ENCODE measurements at places on chromosomes 6 and 20.

DNA sequence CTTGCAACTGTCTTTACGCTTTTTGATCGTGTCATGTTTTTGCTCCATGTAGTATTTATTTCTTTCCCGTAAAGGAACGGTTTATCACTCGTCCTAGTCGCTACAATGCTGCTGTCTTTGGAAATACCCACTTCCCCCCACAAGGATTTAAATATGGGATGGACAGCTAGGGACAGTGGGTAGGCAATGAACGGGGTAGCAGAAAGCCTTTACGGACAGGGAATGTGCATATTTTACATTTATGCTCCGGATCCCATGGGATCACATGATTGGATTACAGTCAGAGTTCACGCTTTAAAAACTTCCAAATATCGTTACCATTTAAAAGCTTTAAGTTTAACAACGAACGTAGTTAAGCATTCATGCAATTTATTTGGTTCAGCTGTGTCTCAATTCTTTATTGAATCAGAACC lies 1.2 kb downstream of the HIVEP1 start:
- no peak for DNase-seq

GRCh38 chr6:4212588-4212987 lies 77.2 kb upstream of the ECI2 start:
- no peak for DNase-seq

- no peak for DNase-seq
These were observed 45.4 kb downstream of the SIRPA start for GRCh38 chr20:1940581-1940980.

GRCh38 chr6:53431704-53432103 lies 83.0 kb upstream of the ELOVL5 start:
- DNase-seq: no peak

DNA sequence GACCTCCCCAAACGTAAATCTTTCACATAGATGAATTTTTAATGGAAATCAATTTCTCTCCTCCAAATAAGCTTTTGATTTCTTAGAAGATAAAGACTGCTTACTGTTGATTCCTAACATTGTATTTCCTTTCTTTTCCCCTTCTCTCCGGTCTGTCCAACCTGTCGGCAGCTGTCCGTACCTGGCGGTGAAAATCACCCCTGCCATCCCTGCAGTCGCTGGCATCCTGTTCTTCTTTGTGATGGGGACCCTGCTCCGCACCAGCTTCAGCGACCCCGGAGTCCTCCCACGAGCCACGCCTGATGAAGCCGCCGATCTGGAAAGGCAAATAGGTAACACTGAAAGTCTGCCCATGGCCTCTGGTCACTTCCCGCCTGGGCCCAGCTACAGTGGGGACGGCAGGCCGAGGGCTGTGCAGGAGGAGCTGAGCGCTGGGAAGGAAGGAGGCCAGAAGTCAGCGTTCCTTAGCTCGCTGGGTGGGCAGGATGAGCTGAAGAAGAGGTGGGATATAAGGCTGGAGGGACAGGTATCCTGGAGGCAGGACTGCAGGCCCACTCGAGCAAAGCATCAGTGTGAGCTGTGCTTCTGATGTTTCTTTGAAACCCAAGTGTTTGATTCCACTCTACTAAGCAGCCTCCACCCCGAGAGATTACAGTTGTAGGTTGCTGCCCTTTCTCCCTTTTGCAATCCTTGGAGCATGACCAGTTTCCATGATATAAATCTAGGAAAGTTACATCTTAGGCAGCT lies 161.6 kb downstream of the ZDHHC14 start:
- no peak for DNase-seq

GRCh38 chr6:131210469-131210868 lies 75.2 kb downstream of the AKAP7 start:
- DNase-seq: no peak
